NCI-H82 (cell line): ENCODE measurements at places on chromosomes 7 and 10.
A peak's percentile ranks its signal among the peaks of the same experiment; 100 is the strongest.

- peak; percentile 20 for DNase-seq
Measured at GRCh38 chr10:86162696-86163400, 203.7 kb downstream of the GRID1 start.

DNA sequence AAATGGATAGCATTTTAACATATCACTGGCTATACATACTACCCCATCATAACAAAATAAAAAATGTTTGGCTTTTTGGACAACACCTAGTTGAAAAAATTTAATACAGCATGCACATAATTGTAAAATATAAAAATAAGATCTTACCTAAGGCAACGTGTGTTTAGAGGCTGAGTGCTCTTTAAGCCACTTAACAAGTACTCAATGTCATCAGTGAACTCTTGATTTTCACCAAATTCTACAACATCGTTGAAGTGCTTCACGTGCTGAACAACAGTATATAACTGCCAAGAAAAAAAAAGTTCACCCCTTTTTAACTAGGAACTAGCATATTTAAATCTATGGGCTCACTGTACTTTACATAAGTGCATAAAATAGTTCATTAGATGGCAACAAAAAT, 49.5 kb downstream of the WAPL start:
- DNase-seq = no peak

GRCh38 chr7:38292442-38292841, 19.0 kb upstream of the TARP start:
- DNase-seq = no peak

GRCh38 chr10:1375346-1376170, 319.4 kb downstream of the WDR37 start:
- no peak for DNase-seq

- peak; percentile 64 for DNase-seq
Measured at GRCh38 chr7:140326116-140326928, 72.0 kb downstream of the SLC37A3 start.

GRCh38 chr7:155257482-155258225, 40.0 kb upstream of the INSIG1 start:
- DNase-seq = peak; percentile 29
